ENCODE measurements at places on chromosomes 12 and 14.

DNA sequence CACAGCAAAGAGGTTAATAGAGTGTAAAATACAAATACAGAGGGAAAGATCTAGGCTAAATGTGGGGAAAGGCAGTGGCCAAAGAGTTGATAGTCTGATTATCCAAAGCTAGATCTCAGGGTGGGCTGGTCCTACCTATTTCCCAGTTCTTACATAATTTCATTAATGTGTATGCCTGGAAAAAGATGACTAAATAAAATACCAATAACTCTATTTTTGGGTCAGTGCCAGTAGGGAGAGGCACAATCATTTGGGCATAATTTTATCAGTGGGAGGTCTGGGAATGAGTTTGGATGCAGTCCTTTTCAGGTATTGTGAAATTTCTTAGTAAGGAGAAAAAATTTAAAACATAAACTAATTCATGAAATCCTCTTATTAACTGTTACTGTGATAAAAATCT is 30.6 kb upstream of the CLEC14A start:
- no peak for DNase-seq

- peak; percentile 71 for DNase-seq
These were observed 33.4 kb downstream of the VCPKMT start for GRCh38 chr14:50082784-50083466.

- no peak for DNase-seq
These were observed 68.7 kb downstream of the CCDC91 start for GRCh38 chr12:28258998-28259397.

- no peak for DNase-seq
These were observed 248.0 kb upstream of the PDE3A start for GRCh38 chr12:20120403-20120725.

- no peak for DNase-seq
These were observed 6.3 kb downstream of the MGAT4C start for GRCh38 chr12:86249851-86250250.

DNA sequence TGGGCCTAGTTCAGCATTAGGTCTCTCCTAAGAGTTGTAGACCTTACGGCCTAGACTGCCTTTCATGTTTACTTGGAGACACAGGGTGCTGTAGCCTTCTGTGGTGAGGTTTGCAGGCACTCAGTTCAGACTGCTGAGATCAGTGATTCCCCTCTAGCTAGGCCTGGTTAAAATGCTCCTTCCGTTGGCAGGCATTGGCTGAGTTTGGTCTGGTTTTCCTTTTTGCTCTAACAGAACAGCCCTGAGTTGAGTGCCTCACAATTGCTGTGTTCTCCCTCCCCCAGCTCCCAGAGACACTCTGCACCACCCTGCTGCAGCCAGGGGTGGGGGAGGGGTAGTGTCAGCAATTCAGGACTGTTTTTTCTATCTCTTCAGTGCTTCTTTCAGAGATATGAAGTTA is 178.9 kb upstream of the DYRK2 start:
- no peak for DNase-seq

GRCh38 chr12:91718326-91718725 is 427.3 kb downstream of the BTG1 start:
- no peak for DNase-seq

- no peak for DNase-seq
These were observed 20.7 kb downstream of the IFT43 start for GRCh38 chr14:76006253-76006652.

- DNase-seq, result no peak
These were observed 185.3 kb upstream of the ABCD2 start for GRCh38 chr12:39804898-39805297.

DNA sequence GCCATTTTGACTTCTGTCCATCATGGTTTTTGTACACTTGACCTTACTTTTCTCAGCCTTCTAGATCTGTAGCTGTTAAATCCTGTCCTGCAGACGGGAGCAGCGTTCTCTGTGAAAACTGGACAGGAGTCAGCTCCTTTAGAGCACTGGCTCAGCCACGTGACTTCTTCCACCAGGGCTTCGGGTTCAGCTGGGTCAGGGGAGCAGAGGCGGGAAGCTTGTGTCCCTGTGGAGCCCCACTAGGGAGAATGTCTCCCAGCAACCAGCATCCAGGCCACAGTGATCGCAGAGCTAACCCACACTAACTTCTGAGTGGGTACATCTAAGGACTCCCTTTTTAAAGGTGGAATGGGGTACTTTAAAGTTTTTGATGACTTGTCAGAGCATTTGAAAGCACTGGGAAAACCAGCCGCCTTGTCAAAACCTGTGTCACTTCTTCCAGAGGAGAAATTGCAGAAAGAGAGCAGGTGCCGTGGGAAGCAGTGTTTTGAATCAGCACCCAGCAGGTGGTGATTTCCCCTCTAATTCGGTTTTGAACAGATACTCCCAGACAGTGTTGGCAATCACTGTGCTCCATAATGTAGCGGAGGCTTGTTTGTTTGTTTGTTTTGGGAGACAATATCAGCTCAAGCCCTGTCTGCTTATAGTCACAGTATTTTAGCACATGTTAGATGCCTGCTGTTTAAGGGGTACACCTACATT is 17.9 kb downstream of the DERA start:
- no peak for DNase-seq

DNA sequence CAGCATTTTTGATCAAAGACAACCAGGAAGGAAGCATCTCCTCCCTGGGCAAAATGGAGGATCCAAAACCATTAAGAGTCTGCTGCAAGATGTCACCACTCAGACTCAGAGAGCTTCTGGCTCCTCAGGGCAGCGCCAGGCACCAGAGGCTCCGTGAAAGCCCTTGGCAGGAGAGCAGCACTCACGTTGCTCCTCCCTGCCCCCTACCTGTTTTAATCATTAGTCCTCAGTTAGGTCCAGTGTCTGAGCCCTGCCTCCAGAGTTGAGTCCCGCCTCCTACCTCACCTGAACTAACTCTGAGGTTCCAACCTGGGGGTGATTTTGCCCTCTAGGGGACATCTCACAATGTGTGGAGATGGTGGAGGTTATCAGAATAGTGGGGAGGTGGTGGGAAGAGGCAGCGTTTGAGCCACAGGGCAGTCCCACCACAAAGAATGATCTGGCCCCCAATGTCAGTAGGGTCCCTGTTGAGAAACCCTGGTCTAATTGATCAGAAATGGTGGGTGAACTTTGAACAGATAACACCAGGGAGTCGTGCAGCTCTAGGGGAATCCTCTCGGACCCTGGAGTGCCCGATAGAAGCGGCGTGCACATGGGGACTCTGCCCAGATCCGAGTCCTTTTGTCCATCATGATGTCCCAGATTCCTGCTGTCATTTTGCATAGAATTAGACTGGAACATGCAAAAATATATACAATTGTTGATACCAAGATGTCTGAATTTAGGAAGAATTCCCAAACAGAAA is 156.7 kb upstream of the DIO3 start:
- DNase-seq, result no peak

GRCh38 chr12:3743803-3744202 is 9.1 kb downstream of the CRACR2A start:
- DNase-seq, result no peak

GRCh38 chr14:87334997-87335685 is 657.8 kb downstream of the GALC start:
- no peak for DNase-seq

GRCh38 chr14:99809859-99810558 is 16.8 kb downstream of the EML1 start:
- DNase-seq, result no peak

- DNase-seq, result peak; percentile 2
These were observed 15.3 kb downstream of the NKX2-1 start for GRCh38 chr14:36504771-36505175.

GRCh38 chr14:52395728-52396127 is 81.6 kb downstream of the PTGER2 start:
- no peak for DNase-seq

DNA sequence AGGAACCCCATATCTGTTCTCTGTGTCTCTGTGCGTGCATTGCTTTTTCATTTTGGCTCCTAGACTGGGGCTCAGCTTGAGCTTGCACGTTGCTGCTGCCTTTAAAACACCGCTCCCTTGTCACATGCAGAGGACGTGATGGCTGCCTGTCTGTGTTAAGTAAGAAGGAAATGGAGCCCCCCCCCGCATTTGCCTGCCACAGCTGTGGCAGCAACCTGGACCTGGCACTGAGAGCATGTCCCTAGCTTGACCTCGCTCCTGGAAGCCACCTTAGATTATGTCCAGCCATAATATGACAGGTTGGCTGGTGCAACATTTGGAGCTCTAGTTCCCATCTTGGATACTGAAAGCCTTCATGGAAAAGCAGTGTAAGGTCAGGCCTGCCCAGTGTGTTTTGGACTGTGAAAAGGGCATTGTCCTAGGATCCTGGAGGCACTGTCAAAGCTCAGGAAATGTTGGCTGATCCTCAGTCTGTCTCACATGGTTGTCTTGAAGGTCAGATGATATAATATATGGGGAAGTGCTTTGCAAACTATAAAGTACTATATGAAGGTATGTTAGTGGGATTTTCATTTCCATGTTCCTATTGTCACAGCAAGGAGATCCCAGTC is 73.8 kb downstream of the PRKCH start:
- DNase-seq, result no peak

DNA sequence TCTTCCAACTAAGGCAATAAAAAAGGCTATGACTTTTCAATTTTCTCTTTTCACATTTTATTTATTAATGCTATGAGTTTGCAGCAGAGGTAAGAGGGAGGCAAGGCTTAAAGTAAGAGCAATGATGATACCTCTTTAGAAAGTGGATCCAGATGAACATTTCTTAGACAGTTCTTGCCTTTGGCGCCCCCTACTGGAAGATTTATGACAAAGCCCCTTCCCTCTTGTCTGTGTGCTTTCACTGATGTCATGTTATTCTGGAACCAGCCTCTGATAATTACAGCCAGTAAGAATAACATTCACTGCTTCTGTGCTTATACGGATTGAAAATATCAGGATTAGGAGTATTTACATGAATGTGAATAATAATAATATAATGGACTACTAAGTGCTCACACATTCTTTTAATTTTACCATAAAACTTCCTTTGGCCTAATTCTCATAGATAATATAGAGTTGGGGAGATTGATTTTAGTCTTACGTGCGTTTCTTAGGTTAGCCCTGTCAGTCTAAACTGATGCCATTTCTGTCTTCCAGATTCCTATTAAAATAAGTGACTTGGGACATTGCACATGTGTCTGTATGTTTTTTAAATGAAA is 1929.9 kb upstream of the SEL1L start:
- no peak for DNase-seq

DNA sequence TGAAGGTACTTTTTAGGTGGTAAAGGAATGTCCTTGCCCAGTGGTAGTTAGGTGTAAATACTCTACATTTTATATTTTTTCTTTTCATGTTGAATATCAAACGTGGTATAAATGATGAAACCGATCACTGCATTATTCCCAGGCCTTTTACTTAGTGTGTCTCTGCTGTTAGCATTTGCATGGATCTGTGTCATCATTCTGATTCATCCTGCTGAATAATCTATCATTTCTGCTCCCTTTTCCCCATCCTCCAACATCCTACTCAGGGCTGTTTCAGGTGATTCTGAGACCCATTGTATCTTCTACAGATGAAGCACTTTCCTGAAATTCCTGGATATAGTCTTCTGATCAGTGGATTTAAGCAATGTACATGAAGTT is 61.0 kb upstream of the PTHLH start:
- DNase-seq, result no peak

- DNase-seq, result no peak
These were observed 111.7 kb downstream of the SLC25A21 start for GRCh38 chr14:37060496-37061260.

- DNase-seq, result no peak
These were observed 60.1 kb downstream of the SUSD6 start for GRCh38 chr14:69671365-69672030.

DNA sequence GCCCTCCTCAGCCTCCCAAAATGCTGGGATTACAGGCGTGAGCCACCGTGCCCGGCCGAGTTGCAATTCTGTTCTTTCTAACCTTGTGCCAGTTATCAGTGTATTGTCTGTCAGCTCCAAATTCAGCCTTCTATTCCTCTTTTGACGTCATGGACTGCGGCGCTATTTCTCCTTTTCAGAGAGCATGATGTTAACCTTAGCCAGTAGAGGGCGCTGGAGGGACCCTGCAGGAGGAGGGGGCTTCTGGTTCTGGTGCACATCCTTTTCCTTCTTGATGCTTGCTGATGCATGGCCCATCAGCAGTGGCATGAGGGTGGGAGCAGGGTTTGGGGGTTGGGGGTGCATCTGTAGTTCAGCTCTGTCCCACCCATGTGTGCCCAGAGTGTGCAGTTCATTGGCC is 179.3 kb upstream of the RMST start:
- DNase-seq, result no peak

DNA sequence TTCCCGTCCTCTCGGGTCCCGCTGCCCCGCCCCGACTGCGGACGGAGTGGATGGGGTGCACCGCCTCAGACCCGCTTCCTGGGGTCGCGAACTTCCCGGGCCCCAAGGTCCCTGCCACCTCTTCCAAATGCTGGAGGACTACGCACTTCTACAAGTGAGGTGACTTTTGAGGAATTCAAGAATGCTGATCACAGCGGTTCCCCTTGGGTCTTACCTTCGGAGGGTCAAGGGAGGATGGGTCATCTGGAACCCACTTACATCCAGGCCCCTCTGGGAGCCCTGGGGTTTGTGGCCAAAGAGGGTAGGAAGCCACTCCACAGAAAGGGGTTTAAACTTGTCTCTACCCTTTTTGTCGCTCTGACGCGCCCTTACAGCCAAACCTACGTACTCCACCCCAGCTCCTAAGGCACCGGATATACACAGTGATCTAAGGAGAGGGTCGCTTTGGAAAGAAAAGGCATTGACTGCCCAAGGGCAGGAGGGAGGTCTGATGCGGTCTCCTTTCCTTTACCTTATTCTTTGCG is 532 bp upstream of the PRKD1 start:
- DNase-seq, result no peak

- no peak for DNase-seq
These were observed at the start of gene EXOC3L4 for GRCh38 chr14:103094406-103095209. Gene EXOC3L4 (plus strand): TSS chr14:103094725. CDS start chr14:103100220, 5,495 bp downstream.

DNA sequence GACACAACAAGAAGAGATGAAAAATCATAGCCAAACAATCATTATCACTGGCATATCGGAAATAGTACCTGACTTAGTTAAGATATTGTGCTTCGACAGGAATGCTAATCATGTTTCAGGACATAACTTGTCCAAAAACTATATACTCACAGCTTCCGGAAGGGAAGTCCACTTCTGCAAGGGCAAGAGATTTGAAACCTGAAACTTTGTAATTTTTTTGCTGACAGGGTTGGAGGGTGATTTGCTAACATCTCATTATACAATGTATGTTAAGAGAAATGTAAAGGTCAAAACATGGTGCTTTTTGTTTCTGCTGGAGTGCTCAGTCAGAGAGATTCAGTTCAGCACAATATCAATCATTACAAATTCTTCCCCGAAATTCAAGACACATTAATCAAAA is 200.3 kb downstream of the CNTN1 start:
- DNase-seq, result no peak

GRCh38 chr12:78820946-78821345 is 43.6 kb upstream of the SYT1 start:
- no peak for DNase-seq

GRCh38 chr14:50845166-50845565 is 14.2 kb upstream of the NIN start:
- no peak for DNase-seq

GRCh38 chr12:26768611-26769603 is 64.1 kb downstream of the ITPR2 start:
- no peak for DNase-seq

DNA sequence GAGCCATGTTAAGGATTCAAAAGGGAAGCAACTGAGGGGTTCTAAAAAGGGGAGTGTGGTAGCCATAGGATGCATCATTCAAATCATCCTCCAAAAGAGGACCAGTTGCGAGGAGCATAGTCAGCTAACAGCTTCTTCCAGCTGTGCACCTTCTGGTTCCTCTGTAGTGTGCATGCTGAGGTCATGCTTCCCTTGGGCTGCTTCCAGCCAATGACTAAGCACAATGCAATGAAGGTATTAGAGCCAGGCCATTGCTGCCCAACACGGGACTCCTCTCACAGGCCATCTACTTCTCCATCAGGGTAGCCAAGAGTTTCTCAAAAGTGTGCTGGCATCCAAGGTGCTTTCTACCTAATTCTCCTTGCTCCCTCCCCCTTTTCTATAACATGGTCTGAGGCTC is 69.2 kb upstream of the ARID2 start:
- no peak for DNase-seq
